ENCODE measurements at places on chromosomes 5 and 9.

DNA sequence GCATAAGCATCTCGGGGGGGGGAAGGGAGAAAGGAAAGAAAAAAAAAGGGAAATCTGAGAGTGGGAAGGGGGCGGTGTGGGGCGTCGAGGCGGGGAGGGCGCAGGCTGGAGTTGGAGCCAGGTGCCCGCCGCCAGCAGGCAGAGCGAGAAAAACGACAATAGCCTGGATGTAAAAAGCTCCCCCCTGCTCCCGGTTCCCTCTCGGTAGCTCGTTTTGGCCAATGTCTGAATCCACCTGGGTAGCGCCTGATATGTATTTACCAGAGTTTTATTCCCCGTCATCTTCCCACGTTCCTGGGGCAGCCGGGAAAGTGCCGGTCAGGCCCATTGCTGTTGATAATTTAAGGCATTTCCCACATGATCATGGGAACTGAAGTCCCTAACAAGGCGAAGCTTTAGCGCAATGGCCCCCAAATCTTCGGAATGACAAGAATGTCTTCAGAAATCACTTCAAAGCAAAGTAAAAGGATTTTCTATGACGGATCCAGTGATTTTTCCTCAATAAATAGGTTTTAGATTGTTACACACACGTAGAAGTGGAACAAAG is 3.0 kb upstream of the OTP start:
- no peak for DNase-seq

GRCh38 chr9:98078895-98079294 is 22.4 kb downstream of the NANS start:
- DNase-seq: no peak

GRCh38 chr5:5178136-5178535 is 38.0 kb downstream of the ADAMTS16 start:
- DNase-seq: no peak

GRCh38 chr9:69874301-69875060 is 53.9 kb downstream of the CFAP95 start:
- DNase-seq: no peak

DNA sequence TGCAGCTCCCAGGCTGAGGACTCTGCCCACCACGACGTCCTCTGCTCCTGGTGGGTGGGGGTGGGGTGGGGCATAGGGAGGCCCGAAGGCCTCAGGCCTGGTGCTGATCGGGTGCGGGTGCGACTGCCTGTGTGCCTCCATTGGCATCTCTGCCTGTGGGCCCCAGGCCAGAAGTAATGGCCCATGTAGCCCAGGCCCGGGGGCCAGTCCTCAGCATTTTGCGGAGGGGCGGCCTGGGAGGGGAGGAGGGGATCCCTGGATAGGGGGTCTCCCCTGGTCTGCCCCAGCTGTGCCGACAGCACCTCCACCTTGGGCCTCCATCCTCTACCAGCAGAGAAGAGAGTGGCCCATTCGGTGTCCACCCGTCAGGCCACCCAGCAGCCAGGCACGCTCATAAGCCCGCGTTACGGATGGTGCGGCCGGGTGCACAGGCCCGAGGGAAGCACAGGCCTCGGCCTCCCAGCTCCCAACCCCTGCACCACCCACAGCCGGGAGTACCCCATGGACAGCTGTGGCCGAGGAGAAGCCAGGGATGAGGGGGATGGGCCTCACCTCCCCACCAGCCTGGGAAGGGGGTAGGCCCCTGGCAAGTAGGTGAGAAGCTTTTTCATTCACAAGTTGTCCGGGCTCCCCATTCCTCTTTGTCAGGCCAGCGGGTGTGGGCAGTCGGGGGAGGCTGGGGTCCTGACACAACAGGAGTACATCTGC is 1.8 kb upstream of the NOTCH1 start:
- no peak for DNase-seq

GRCh38 chr5:61275841-61276240 is 56.2 kb upstream of the ZSWIM6 start:
- DNase-seq: peak; percentile 67

- DNase-seq: peak; percentile 34
Observed at GRCh38 chr9:89550346-89550927, 52.5 kb upstream of the SEMA4D start.

- DNase-seq: no peak
Observed at GRCh38 chr5:97627272-97627671, 444.2 kb upstream of the RIOK2 start.

GRCh38 chr5:1380011-1380817 is 35.3 kb upstream of the CLPTM1L start:
- DNase-seq: peak; percentile 54

GRCh38 chr5:45062044-45062443 is 253.3 kb downstream of the MRPS30 start:
- no peak for DNase-seq

DNA sequence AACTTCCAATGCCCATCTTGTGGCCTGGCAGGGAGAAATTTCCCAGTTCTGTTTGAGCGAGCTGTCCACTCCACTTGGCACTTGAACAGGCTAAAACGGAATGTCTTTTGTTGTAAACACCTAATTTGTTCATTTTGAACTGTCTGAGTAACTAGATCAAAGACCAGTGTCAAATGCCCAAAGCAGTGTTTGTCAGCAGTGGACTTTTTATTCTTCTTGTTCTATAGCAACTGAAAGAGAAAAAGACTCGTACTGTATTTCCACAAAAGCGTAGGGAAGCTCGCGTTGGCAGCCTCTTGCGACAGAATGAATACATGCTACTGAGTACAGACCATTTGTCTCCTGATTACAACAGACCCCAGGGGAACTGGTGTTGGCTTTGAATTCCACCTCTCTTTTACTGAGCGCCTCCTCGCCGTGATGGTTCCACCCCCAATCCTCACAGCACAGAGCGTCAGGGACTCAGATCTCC is 601.8 kb upstream of the ZNF608 start:
- no peak for DNase-seq

- DNase-seq: no peak
Observed at GRCh38 chr5:37604290-37604689, 225.2 kb downstream of the WDR70 start.

- no peak for DNase-seq
Observed at GRCh38 chr5:138650196-138650595, 75.0 kb upstream of the HSPA9 start.

GRCh38 chr5:10573487-10574145 is 9.7 kb downstream of the ANKRD33B start:
- DNase-seq: peak; percentile 31

DNA sequence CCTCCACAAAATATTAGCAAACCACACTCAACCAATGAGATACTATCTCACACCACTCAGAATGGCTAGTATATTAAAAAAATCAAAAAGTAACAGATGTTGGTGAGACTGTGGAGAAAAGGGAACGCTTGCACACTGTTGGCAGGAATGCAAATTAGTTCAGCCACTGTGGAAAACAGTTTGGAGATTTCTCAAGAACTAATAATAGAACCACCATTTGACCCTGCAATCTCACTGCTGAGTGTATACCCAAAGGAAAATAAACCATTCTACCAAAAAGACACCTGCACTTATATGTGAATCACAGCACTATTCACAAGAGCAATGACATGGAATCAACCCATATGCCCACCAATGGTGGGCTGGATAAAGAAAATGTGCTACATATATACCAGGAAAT is 393.5 kb downstream of the PDE4D start:
- no peak for DNase-seq

DNA sequence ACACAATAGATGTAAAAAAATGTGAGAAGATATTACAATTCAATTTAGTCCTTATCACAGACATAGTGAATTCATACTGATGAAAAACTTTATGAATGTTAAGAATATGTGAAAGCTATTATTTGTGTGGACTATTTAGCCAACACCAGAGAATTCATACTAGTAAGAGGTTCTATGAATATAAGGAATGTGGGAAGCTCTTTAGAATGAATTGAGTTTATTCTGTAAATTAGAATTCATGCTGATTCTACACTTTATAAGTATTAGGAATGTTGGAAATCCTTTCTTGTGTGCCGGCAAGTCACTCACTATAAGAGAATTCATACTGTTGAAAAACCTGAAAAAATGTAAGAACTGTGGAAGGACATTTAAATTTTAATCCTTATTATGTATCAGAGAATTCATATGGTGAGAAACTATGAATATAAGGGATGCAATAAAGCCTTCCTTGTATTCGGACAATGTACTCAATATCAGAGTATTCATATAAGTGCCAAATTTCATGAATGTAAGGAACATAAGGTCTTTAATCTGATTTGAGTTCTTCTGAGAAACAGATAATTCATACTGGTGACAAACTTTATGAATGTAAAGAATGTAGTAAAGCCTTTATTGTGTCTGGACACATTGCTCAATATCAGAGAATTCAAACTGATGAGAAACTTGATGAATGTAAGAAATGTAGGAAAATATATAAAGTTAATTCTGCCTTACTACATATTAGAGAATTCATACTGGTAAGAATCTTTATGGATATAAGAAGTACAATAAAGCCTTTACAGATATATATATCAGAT is 21.6 kb upstream of the PCDHA1 start:
- DNase-seq: no peak

- peak; percentile 66 for DNase-seq
Observed at GRCh38 chr5:139543423-139543991, 17.6 kb upstream of the UBE2D2 start.

- no peak for DNase-seq
Observed at GRCh38 chr9:131090025-131090787, 6.1 kb upstream of the AIF1L start.

- DNase-seq: no peak
Observed at GRCh38 chr5:16520841-16521240, 55.2 kb upstream of the ZNF622 start.

DNA sequence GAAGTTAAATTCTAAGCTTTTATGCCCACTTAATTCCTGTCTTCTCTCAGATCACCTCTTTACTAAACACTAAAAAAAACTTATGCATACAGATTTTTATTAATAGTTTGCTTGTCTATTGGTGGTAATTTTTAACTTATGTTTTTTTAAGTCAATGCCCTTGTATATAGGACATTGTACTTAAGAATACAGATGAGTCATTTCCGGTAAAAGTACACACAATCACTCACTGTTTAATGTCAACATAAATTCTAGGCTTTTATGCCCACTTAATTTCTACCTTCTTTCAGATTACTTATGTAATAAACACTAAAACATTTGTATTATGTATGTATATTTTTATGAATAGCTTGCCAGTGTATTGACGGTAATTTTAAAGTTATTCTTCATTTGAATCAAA is 872.8 kb upstream of the CDH9 start:
- no peak for DNase-seq

DNA sequence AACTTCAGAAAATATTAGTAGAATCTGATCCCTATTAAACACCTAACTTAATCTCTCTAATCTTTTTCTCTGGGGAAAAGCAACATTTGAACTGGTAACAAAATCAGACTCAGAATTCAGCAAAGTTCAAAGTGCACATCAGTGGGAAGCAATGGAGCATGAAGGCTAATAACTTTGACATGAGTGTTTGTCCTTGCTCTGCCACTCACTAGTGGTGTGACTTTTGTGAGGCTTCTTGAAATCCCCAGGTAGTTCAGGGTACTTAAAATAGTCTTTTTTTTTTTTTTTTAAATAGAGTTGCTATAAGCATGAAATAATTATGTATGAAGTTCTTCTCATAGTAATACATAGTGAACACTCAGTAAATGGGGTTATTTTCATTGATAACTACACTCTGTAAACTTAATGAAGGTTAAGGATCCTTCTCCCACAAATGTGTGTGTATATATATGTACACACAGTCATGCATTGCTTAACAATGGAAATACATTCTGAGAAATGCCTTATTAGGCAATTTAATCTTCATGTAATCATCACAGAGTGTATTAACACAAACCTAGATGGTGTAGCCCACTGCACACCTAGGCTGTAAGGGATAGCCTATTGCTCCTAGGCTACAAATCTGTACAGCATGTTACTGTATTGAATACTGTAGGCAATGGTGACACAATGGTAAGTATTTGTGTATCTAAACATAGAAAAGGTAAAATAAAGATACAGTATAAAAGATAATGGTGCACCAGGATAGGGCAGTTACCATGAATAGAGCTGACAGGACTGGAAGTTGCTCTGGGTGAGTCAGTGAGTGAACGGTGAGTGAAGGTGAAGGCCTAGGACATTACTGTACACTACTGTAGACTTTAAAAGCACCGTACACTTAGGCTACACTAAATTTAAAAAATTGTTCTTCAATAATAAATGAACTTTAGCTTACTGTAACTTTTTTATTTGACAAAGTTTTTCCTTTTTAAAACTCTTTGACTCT is 73.3 kb upstream of the HMHB1 start:
- DNase-seq: no peak

GRCh38 chr5:114305402-114306207 is 56.3 kb upstream of the KCNN2 start:
- DNase-seq: no peak

GRCh38 chr5:124516567-124516966 is 229.9 kb downstream of the ZNF608 start:
- no peak for DNase-seq

DNA sequence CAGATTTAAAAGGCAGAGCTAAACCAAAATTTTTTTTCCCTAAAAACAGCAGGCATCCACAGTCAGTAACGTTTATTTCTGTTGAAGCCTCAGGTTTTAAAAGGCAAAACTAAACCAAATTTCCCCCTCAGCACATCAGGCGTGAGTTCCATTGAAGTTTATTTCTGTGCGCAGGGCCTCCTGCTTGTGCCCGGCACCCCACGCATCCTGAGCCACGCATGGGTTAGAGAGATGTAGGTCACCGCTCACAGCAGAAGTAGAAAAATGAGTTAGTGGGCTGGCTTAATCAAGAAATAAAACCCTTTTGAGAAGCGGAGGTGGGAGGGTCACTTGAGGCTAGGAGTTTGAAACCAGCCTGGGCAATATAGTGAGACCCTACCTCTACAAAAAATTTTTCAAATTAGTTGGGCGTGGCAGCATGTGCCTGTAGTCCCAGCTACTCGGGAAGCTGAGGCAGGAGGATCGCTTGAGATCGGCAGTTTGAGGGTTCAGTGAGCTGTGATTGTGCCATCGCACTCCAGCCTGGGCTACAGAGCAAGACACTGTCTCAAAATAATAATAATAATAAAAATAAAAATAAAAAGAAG is 75.6 kb upstream of the SPIN1 start:
- no peak for DNase-seq

- no peak for DNase-seq
Observed at GRCh38 chr5:107456281-107456715, 214.4 kb downstream of the EFNA5 start.

DNA sequence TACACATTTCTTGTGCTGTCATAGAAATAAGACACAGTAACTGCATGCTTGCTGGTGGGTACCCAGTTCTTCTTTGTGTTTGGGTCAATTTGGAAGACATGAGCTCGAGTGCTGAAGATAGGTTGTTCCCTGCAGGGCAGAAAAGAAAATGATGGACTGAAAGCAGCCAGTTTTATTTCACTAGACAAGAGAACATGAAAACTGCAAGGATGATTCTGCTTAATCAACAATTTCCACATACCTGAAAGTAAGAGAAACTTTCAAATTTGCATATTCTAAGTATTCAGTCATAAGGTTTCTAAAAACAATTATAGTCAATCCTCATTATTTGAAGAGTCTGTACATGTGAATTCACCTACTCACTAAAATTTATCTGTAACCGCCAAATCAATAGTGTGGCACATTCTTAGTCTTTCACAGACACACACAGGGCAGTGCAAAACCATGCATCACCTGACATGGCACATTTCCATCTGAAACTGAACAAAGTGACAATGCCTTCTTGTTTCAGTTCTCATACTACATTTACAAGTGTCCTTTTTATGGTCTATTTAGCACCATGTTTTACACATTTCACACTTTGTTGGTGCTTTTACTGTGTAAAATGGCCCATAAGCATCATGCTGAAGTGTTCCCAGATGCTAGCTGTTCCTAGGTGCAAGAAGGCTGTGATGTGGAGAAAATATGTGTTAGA is 56.9 kb downstream of the HOMER1 start:
- no peak for DNase-seq

GRCh38 chr5:106127341-106127781 is 1543.4 kb downstream of the EFNA5 start:
- no peak for DNase-seq

All from right lobe of liver (tissue), 6 donors.